ENCODE measurements at places on chromosomes 6 and 20. TPM values are rescaled to one million over a fixed set of nuclear protein-coding genes. Genes with fewer than 3 reads are reported as not detected.
A peak's percentile ranks its signal among the peaks of the same experiment; 100 is the strongest.

GRCh38 chr6:130381459-130382380 is 15.9 kb downstream of the TMEM200A start:
- DNase-seq = no peak

- peak; percentile 53 for DNase-seq
These were observed 7.6 kb upstream of the LKAAEAR1 start for GRCh38 chr20:64091770-64092169.

DNA sequence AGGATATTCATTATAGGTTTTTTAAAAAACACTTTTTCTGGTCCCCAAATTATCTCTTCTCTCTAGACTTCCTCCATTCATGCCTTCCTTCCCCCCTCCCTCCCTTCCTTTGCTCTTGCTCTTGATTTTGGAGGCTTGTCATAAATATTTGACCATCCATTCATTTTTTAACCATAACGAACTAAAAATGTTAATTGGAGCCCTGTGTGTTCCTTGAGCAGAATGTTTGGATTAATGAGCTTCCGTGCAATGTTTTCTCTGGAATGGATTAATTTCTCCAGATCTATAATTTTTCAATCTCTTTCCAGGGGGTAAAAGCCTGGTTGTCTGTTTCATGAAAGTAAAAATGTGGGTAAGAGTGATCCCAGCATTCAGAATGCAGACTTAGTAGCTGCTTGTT is 155.5 kb downstream of the ESR1 start:
- no peak for DNase-seq

MTHFD1L gene
- 17.4 TPM for polyA plus RNA-seq
